Occipital lobe (tissue), 3 donors: ENCODE measurements at places on chromosomes 16 and 17. TPM values are rescaled to one million over a fixed set of nuclear protein-coding genes. Genes with fewer than 3 reads are reported as not detected.

Gene WNT9B
- total RNA-seq = not detected

Gene RBL2
- total RNA-seq = 125 TPM

Gene ZNF597
- 4.4 TPM for total RNA-seq

Gene FNDC8
- total RNA-seq = not detected
